ENCODE measurements at places on chromosomes 4 and X. TPM values are rescaled to one million over a fixed set of nuclear protein-coding genes. Genes with fewer than 3 reads are reported as not detected.

Gene TENM3
- total RNA-seq: not detected

Gene CT45A3
- total RNA-seq: not detected

Gene ADGRL3
- not detected for total RNA-seq

Gene HPSE
- 19.0 TPM for total RNA-seq

Gene TCP11X2
- total RNA-seq: not detected

Gene BRS3
- not detected for total RNA-seq

Gene HS6ST2
- total RNA-seq: not detected

- H3K27me3 ChIP-seq: peaks cover 4% of the 10 kb centered on the region
- no peaks in the 10 kb centered on the region for H3K4me1 ChIP-seq
- no peak for DNase-seq
- no peak overlapping the region for H3K4me3 ChIP-seq
- H3K27ac ChIP-seq: no peak overlapping the region
- H3K36me3 ChIP-seq: no peaks in the 10 kb centered on the region
Measured at GRCh38 chrX:123740536-123740935, 7.7 kb upstream of the THOC2 start.

GRCh38 chr4:114236171-114236769, 256.8 kb upstream of the ARSJ start:
- H3K27ac ChIP-seq: no peak overlapping the region
- H3K27me3 ChIP-seq: no peaks in the 10 kb centered on the region

GRCh38 chrX:100289066-100289558, 121.0 kb downstream of the PCDH19 start:
- DNase-seq: no peak
- H3K27me3 ChIP-seq: no peaks in the 10 kb centered on the region
- H3K36me3 ChIP-seq: no peaks in the 10 kb centered on the region
- H3K4me3 ChIP-seq: no peak overlapping the region

DNA sequence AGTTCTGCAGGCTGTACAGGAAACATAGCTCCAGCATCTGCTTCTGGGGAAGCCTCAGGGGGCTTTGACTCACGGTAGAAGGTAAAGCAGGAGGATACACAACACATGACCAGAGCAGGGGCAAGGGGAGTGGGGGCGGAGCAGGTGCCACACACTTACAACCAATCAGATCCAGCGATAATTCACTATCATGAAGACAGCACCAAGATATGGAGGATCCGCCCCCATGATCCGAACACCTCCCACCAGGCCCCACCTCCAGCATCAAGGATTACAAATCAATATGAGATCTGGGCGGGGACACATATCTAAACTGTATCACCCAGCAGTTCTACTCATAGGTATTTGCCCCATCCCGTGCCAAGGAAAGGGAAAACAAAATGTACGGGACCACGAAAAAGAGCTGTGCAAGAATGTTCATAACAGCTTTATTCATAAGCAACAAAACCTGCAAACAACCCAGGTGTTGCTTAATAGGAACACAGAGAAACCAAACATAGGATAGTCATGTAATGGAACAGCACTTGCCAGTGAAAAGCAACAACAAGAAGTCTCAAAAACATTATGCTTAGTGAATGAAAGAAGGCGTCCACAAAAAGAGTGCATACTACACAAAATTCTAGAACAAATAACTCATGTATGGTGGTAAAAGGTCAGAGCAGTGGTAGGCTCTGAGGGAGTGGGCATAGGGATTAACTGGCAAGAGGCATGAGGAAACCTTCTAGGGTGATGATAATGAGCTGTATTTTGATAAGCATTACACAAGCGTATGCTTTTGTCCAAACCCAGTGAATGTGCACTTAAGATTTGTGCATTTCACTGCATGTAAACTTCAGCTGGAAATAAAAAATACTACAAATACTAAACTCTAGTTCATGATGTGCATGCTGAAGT, 130.9 kb upstream of the FAM9B start:
- no peak overlapping the region for H3K27ac ChIP-seq
- H3K36me3 ChIP-seq: peaks cover 4% of the 10 kb centered on the region
- no peak for DNase-seq
- H3K4me3 ChIP-seq: no peak overlapping the region
- peaks cover 24% of the 10 kb centered on the region for H3K4me1 ChIP-seq

DNA sequence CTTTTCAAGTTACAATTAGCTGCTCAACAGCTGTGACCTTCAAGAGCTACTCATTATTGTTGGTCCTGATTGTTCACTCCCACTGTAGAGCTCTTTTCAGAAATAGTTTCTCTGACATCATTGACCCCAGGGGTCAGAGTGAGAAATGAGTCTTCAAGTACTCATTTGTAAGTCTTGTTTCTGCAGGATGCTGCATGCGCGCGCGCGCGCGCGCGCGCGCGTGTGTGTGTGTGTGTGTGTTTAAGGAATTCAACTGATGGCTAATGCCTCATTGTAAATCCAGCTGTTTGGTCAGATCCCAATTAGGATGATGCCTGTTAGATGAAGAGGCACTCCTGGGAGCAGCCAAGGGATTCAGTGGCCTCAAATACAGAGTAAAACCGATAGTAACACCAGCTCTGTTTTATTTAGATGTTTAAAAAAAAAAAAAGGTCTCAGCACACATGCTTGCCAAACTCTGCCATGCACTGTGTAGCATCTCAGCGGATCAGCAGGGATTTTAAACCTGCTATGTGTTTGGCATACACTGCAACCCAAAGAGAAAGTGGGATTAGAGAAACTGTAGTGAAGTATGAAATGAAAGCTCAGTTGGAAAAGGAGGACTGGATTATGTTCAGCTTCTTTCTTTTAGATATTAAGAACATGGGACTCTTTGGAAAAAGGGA, 332.3 kb downstream of the ADGRL3 start:
- H3K36me3 ChIP-seq: no peaks in the 10 kb centered on the region
- DNase-seq: no peak
- H3K27ac ChIP-seq: no peak overlapping the region
- H3K4me3 ChIP-seq: no peak overlapping the region
- H3K27me3 ChIP-seq: no peaks in the 10 kb centered on the region

DNA sequence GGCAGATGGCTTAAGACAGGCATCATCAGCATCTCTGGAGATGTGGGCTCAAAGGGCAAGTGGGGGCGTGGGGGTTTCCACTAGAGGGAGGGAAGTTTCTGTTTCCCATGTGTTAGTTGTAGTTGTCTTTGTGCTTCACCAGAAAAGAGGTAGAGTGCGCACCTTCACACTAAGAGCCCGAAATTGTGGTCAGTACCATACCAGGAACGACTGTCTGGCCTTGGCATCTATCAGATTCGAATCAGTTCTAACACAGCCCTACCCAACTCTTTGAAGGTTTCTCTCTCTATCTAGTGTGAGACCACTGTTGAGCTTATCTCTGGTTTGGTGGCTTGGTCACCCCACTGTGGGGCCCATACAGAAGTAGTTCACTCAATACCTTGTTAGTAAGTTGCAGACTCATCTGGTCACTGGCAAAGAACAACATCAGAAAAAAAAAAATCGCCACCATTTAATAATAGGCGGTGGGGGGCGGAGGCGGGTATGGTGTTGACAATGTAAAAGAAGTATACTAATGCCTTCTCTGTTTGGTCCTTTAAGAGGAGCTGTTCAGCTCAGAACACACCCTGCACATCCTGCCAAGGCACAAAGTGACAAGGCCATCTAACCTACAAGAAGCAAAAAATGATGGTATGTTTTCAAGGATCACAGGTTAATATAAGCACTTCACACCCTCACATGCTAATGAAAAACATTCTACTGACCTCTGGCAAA, 71.1 kb downstream of the NYX start:
- peak overlapping the region; percentile 28 for H3K27ac ChIP-seq
- peaks cover 23% of the 10 kb centered on the region for H3K36me3 ChIP-seq
- H3K27me3 ChIP-seq: no peaks in the 10 kb centered on the region
- H3K4me1 ChIP-seq: peaks cover 38% of the 10 kb centered on the region
- no peak for DNase-seq

- no peaks in the 10 kb centered on the region for H3K27me3 ChIP-seq
- no peak overlapping the region for H3K4me3 ChIP-seq
- no peaks in the 10 kb centered on the region for H3K4me1 ChIP-seq
- H3K27ac ChIP-seq: no peak overlapping the region
- no peak for DNase-seq
- no peaks in the 10 kb centered on the region for H3K36me3 ChIP-seq
Measured at GRCh38 chrX:22237479-22237878, 35.2 kb upstream of the CBLL2 start.

DNA sequence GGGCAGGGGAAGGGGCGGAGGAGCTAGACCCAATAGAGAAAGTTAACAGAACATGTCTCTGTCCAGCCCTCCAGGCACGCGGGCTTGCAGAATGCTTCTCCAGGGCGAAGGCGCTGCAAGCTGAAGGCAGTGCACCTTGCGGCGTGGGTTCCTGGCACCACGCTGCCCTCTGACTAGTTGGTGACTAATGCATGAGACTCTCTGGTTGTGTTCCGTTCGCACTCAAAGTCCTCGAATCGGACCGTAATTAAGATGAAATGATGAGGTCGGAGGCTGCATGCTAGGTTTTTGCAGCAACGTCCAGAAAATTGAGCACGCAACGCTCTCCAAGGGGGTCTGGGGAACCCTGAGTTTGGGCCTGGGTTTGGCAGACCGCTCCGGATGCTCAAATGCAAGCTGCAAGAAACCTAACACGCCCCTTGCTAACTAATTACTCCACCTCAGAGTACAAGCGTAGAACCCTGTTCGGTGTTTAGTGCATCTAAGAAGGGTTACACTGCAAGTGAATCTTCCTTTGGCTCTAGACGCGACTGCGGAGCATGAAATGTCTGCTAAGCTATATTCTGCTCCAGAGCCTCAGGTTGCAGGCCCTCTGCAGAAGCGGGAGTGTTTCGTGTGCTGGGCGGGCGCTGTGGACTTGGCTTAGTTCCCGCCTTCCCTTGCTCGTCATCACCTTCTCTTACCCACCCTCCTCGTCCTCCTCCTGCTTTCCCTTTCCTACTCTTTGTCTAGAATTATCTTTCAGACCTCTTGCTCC, 57.1 kb upstream of the NKAP start:
- DNase-seq: no peak
- no peak overlapping the region for H3K4me3 ChIP-seq
- peaks cover 62% of the 10 kb centered on the region for H3K27me3 ChIP-seq
- H3K27ac ChIP-seq: no peak overlapping the region
- H3K36me3 ChIP-seq: no peaks in the 10 kb centered on the region
- peaks cover 10% of the 10 kb centered on the region for H3K4me1 ChIP-seq

- no peaks in the 10 kb centered on the region for H3K36me3 ChIP-seq
- H3K4me3 ChIP-seq: no peak overlapping the region
- no peak for DNase-seq
- H3K27ac ChIP-seq: no peak overlapping the region
Measured at GRCh38 chrX:87571964-87572363, 54.4 kb downstream of the KLHL4 start.

- H3K4me1 ChIP-seq: no peaks in the 10 kb centered on the region
- peaks cover 23% of the 10 kb centered on the region for H3K27me3 ChIP-seq
- H3K36me3 ChIP-seq: no peaks in the 10 kb centered on the region
- no peak overlapping the region for H3K27ac ChIP-seq
- DNase-seq: no peak
Measured at GRCh38 chrX:9865804-9866472, 79.7 kb downstream of the SHROOM2 start.

DNA sequence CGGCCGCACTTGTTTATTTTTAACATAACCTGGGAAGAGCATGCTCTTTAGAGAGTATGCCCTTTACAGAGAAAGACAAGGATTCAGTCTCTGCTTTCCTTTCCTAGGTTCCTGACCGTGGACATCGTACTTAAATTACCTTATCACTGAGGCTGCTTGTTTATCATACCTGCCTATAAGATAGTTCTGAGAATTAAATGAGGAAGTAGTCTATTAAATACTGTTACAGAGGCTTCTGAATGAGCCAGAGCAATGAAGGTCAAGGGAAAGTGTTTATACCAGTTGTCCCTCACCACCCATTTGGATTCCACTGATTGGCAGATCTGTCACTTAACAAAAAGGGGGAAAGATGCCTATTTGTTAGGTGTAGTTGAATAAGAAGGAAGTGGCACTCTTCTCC, 10.0 kb downstream of the TXLNG start:
- no peak overlapping the region for H3K4me3 ChIP-seq
- no peaks in the 10 kb centered on the region for H3K27me3 ChIP-seq
- H3K36me3 ChIP-seq: peaks cover 16% of the 10 kb centered on the region
- no peaks in the 10 kb centered on the region for H3K4me1 ChIP-seq

DNA sequence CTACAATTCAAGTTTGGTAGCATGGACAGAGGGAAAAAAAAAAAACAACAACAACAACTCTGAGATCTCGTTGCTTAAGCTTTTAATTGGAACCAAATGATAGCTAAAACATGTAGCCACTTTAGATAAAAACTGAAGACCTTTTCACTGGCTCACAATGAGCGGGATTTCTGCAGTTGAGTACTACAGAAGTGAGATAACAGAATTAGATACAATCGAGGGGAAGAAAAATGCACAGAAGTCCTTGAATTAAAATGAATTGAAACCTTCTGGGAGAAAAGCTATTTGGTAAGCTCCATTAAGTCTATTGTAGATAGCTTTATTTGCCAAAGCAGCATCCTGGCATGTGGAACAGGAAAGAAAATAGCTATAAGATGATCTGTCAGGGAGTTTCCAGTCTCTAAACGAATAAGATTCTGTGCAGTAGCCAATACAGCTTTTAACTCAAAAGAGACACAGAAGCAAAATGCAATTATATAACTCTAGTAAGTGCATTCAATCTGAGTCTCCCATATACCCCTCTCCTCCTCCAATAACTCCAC, 248.5 kb downstream of the ENOX2 start:
- no peak for DNase-seq
- H3K27me3 ChIP-seq: no peaks in the 10 kb centered on the region
- no peaks in the 10 kb centered on the region for H3K4me1 ChIP-seq
- no peak overlapping the region for H3K27ac ChIP-seq
- H3K36me3 ChIP-seq: no peaks in the 10 kb centered on the region

GRCh38 chr4:44662623-44663005, 11.2 kb upstream of the YIPF7 start:
- H3K27ac ChIP-seq: no peak overlapping the region
- H3K4me3 ChIP-seq: no peak overlapping the region

DNA sequence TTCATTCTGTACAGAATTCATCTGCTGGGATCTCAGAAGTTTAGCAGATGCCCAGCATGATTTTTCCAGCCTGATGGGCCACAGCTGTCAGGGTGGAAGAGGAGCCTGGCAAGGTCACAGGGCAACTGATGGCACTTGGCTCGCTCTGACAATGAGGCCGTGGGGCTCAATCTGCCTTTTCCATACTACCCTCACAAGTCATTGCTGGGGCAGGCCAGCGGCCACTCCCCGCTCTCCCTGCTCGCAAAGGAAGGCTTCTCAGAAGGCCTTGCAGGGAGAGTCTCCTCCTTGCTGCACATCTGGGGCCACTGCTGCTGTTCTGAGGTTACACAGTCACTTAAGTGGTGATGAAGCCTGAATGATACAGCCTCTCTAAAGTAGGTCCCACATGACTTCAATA, 349.1 kb downstream of the NR3C2 start:
- H3K4me3 ChIP-seq: no peak overlapping the region
- no peaks in the 10 kb centered on the region for H3K36me3 ChIP-seq
- H3K4me1 ChIP-seq: no peaks in the 10 kb centered on the region
- no peak for DNase-seq
- H3K27ac ChIP-seq: no peak overlapping the region
- no peaks in the 10 kb centered on the region for H3K27me3 ChIP-seq

GRCh38 chr4:99028187-99028586, 32.7 kb downstream of the METAP1 start:
- no peak overlapping the region for H3K27ac ChIP-seq
- no peak overlapping the region for H3K4me3 ChIP-seq
- peaks cover 19% of the 10 kb centered on the region for H3K36me3 ChIP-seq
- peaks cover 16% of the 10 kb centered on the region for H3K4me1 ChIP-seq
- no peak for DNase-seq

GRCh38 chr4:176767183-176767582, 25.5 kb downstream of the VEGFC start:
- no peaks in the 10 kb centered on the region for H3K4me1 ChIP-seq
- no peak overlapping the region for H3K4me3 ChIP-seq
- no peaks in the 10 kb centered on the region for H3K27me3 ChIP-seq
- no peaks in the 10 kb centered on the region for H3K36me3 ChIP-seq
- no peak overlapping the region for H3K27ac ChIP-seq
